Naive thymus-derived CD4-positive, alpha-beta T cell (primary cell): ENCODE measurements at places on chromosomes 4 and X. TPM values are rescaled to one million over a fixed set of nuclear protein-coding genes. Genes with fewer than 3 reads are reported as not detected.

DNA sequence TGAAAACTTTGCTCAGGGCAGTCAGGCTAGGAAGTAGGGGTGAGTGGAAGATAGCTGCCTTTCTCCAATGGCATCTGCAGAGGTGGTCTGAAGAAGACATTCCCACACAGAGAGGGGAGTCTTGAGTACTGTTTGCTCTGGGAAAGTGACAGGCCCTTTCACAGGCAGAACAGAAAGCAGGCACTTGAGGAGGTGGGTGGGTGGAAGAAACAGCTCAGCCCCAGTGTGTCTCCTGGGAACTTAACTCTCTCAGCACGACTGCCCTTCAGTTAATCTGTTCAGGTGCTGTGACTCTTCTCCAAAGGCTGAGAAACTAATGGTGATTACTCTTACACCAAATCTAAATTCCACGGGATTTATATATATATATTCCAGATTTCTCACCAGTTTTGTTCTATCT is 28.3 kb downstream of the ENOPH1 start:
- H3K4me1 ChIP-seq, result no peaks in the 10 kb centered on the region
- no peak overlapping the region for H3K4me3 ChIP-seq
- H3K36me3 ChIP-seq, result peaks cover 4% of the 10 kb centered on the region
- H3K27ac ChIP-seq, result no peak overlapping the region
- DNase-seq, result no peak

DNA sequence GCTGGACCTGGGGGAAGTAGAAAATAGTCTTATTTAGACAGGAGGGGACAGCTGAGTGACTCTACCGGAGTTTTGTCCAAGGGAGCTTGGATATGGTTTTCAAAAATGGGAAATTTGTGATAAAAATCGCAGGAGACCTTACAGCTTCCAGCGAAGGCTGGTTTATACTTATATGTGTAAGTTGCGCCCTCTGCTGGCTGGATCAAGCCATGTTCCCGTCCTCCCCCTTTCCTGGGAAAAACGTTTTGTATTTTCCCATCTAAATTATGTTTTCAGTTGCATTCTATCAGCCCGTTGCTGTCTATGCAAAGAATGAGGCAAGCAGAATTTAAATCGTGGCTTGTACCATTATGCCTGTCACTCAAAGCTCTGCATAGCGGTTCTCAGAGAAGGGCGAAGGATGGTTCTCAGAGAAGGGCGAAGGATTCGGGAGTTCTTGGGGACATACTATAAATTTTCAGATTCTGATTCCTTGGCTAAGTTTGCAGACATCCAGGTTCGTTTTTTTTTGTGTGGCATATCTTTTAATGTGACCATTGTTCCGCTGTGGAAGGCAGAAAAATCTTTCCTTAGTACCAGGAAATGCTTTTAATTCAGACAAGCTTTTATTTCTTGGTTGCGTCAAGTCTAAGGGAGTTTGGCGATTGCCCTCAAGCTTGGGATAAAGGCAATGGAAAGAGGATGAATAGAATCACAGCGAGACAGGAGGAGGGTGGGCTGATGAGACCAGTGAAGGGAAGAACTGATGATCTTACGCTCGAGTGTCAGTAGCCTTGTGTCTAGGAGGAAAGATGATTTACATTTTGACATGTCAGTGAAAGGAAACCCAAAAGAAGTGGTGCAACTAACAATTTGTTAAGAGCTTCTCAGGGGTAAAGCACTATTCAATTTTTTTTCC is 128.5 kb upstream of the ARX start:
- no peaks in the 10 kb centered on the region for H3K27me3 ChIP-seq
- no peaks in the 10 kb centered on the region for H3K4me1 ChIP-seq
- no peak overlapping the region for H3K27ac ChIP-seq

- peaks cover 13% of the 10 kb centered on the region for H3K4me1 ChIP-seq
- H3K36me3 ChIP-seq, result no peaks in the 10 kb centered on the region
- no peak for DNase-seq
- no peak overlapping the region for H3K4me3 ChIP-seq
Observed at GRCh38 chr4:165203541-165204461, 3.6 kb upstream of the KLHL2 start.

- H3K4me1 ChIP-seq, result no peaks in the 10 kb centered on the region
- H3K27me3 ChIP-seq, result no peaks in the 10 kb centered on the region
- H3K27ac ChIP-seq, result no peak overlapping the region
- no peak for DNase-seq
Observed at GRCh38 chrX:9440116-9440844, 24.6 kb upstream of the TBL1X start.

- no peak overlapping the region for H3K27ac ChIP-seq
- no peaks in the 10 kb centered on the region for H3K36me3 ChIP-seq
- H3K27me3 ChIP-seq, result no peaks in the 10 kb centered on the region
- H3K4me3 ChIP-seq, result no peak overlapping the region
- no peak for DNase-seq
Observed at GRCh38 chr4:109870061-109870460, 22.2 kb downstream of the LRIT3 start.

DNA sequence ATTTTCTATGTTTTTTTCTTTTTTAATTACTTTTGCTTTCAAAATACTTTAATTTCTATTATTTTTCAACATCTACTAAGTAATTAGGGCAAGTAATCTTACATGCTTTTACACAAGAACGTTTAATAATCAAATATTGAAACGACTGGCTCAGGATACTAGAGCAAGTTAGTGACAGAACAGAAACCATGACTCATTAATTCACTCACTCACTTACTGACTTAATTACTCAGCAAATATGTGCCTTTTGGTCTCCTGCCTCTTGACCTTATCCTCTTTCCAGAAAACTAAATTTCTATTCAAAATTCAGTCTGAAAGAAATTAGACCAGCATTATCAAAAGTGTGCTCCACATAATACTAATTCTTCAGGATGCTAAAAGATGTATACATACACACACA is 314.9 kb upstream of the TEX13C start:
- H3K4me1 ChIP-seq, result no peaks in the 10 kb centered on the region
- no peak for DNase-seq
- no peak overlapping the region for H3K27ac ChIP-seq
- no peaks in the 10 kb centered on the region for H3K36me3 ChIP-seq
- no peaks in the 10 kb centered on the region for H3K27me3 ChIP-seq
- no peak overlapping the region for H3K4me3 ChIP-seq

DNA sequence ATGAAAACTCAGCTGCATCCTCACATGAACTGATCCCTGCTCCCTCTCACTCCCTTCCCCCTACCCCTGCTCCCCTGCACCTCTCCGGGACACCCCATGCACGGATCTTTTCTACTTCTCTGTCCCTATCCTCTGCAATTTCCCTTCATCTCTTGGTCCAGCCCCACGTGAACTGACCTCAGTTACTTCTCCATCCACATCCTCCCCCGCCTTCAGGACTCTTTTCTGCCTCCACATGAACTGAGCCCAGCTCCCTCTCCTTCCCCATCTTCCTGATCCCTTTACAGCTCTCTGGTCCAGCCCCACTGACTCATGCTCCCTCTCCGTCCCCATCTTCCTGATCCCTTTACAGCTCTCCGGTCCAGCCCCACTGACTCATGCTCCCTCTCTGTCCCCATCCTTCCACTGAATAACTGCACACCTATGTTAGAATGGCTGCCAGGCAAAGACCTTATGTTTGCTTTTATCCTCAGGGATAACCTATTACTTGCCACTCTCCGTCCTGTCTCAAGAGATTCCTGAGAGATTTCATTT is 5.6 kb downstream of the CETN2 start:
- no peaks in the 10 kb centered on the region for H3K4me1 ChIP-seq
- H3K27ac ChIP-seq, result no peak overlapping the region
- H3K36me3 ChIP-seq, result no peaks in the 10 kb centered on the region

- no peak overlapping the region for H3K4me3 ChIP-seq
- H3K36me3 ChIP-seq, result no peaks in the 10 kb centered on the region
- H3K27me3 ChIP-seq, result no peaks in the 10 kb centered on the region
- H3K4me1 ChIP-seq, result no peaks in the 10 kb centered on the region
Observed at GRCh38 chr4:123438031-123438430, 41.4 kb downstream of the SPRY1 start.

DNA sequence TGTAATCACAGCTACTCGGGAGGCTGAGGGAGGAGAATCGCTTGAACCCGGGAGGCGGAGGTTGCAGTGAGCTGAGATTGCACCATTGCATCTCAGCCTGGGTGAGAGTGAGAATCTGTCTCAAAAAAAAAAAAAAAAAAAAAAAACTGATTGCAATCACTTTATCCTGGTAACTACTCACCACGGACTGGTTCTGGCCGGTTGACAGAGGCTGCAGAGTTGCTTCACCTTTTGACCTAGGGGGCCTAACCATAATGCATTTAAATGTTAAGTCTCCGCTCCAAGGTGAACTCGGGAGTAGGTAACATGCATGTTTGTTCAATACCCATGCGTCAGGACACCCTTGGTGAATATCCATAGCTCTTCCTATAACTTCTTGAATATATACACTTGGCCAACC is 1.8 kb downstream of the PPP2R3B start:
- H3K4me3 ChIP-seq, result no peak overlapping the region
- peaks cover 4% of the 10 kb centered on the region for H3K4me1 ChIP-seq
- no peak overlapping the region for H3K27ac ChIP-seq

DNA sequence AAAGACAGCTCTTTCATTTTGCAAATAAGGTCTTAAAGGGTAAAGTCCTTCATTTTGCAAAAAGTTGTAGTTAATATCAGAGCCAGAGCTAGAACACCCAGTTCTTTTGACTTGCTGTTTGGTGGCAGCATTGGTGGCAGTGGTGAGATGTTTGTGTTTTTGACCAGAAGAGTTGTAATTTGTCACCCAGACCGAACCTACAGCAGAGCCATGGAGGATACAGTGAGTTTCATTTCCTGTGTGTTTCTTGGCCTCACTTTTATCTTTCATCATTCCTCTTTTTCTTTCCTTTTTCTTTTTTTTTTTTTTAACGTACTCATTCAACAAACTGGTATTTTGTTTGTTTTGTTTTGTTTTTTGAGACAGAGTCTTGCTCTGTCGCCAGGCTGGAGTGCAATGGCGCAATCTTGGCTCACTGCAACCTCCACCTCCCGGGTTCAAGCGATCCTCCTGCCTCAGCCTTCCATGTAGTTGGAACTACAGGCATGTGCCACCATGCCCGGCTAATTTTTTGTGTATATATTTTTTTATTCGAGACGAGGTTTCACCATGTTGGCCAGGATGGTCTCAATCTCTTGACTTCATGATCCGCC is 116.4 kb downstream of the AFF1 start:
- no peaks in the 10 kb centered on the region for H3K27me3 ChIP-seq
- no peak overlapping the region for H3K27ac ChIP-seq
- H3K36me3 ChIP-seq, result no peaks in the 10 kb centered on the region
- DNase-seq, result no peak
- no peak overlapping the region for H3K4me3 ChIP-seq

- no peaks in the 10 kb centered on the region for H3K27me3 ChIP-seq
- H3K4me3 ChIP-seq, result no peak overlapping the region
- H3K27ac ChIP-seq, result no peak overlapping the region
- no peaks in the 10 kb centered on the region for H3K36me3 ChIP-seq
- no peaks in the 10 kb centered on the region for H3K4me1 ChIP-seq
- no peak for DNase-seq
Observed at GRCh38 chr4:82919386-82919785, 18.9 kb downstream of the THAP9 start.

DNA sequence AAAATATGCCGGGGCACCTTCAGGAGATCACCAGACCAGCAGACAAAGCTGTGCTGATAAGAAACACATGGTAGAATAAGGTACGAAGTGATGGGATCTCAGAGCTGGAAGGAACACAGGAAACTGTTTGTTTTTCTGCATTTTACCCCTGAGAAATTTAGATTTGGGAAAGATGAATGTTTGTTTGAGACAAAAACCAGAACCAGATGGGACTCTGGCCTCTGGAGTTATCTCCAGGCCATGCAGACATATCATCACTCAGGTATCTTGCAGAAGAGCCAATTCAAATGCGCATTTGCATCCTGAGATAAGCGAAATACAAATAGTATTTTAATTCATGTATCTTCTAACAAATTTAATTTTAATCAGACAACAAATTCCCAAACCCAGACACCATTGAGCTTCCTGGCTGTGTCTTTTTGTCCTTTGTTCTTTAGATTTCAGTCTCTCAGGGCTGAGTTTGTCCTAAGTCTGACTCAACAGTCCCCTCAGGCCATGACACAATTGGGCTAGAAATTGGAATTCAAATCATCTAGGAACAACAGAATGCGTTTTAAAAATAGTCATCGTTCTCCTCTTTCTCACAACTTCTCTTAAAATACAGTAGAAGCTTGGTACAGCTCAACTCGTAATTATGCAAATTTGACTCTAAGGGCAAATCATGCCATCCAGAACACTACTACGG is 159.0 kb downstream of the PACRGL start:
- no peak overlapping the region for H3K27ac ChIP-seq
- H3K27me3 ChIP-seq, result no peaks in the 10 kb centered on the region

DNA sequence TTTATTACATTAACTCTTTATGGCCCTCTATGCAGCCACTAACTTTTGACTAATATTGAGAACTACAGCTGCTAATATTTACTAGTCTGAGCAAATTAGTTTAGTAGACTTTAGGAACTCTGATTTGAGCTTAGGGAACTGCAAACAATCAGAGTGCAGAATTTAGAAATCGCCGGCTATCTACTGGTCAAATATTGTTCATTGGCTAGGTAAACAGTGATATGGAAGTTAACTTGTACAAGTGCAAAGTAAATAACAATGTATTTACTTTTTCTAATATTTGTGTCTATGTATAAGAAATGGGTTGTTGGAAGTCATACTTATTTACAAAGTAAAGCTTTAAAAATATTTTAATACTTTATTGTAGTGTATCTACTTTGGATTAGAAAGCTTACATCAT is 279.6 kb downstream of the CFAP299 start:
- H3K27ac ChIP-seq, result no peak overlapping the region
- no peaks in the 10 kb centered on the region for H3K4me1 ChIP-seq
- H3K4me3 ChIP-seq, result no peak overlapping the region
- H3K27me3 ChIP-seq, result no peaks in the 10 kb centered on the region

- H3K4me1 ChIP-seq, result no peaks in the 10 kb centered on the region
- no peak overlapping the region for H3K4me3 ChIP-seq
- H3K27me3 ChIP-seq, result no peaks in the 10 kb centered on the region
Observed at GRCh38 chrX:40061871-40062524, 35.8 kb downstream of the BCOR start.

- no peaks in the 10 kb centered on the region for H3K27me3 ChIP-seq
- no peak for DNase-seq
- H3K36me3 ChIP-seq, result no peaks in the 10 kb centered on the region
- no peak overlapping the region for H3K4me3 ChIP-seq
- no peaks in the 10 kb centered on the region for H3K4me1 ChIP-seq
Observed at GRCh38 chrX:5876984-5877596, 351.6 kb downstream of the NLGN4X start.

GRCh38 chr4:126081336-126081735 is 766.6 kb downstream of the FAT4 start:
- H3K4me1 ChIP-seq, result no peaks in the 10 kb centered on the region
- H3K36me3 ChIP-seq, result no peaks in the 10 kb centered on the region
- H3K4me3 ChIP-seq, result no peak overlapping the region
- no peaks in the 10 kb centered on the region for H3K27me3 ChIP-seq
- no peak for DNase-seq
- no peak overlapping the region for H3K27ac ChIP-seq

- H3K36me3 ChIP-seq, result no peaks in the 10 kb centered on the region
- H3K4me3 ChIP-seq, result no peak overlapping the region
- H3K27me3 ChIP-seq, result no peaks in the 10 kb centered on the region
- no peaks in the 10 kb centered on the region for H3K4me1 ChIP-seq
- no peak for DNase-seq
Observed at GRCh38 chr4:98618680-98619079, 39.7 kb downstream of the TSPAN5 start.

The ETNPPL gene
- not detected for polyA plus RNA-seq

The SPANXA1 gene
- not detected for polyA plus RNA-seq

The SULT1E1 gene
- not detected for polyA plus RNA-seq

The TMSB15B gene
- polyA plus RNA-seq, result 10.0 TPM

The VCX gene
- polyA plus RNA-seq, result not detected

The RTL3 gene
- polyA plus RNA-seq, result not detected

The MID2 gene
- 16.2 TPM for polyA plus RNA-seq

The SUPT20HL1 gene
- not detected for polyA plus RNA-seq
